Fibroblast of lung (primary cell): ENCODE measurements at places on chromosomes 13 and 19. TPM values are rescaled to one million over a fixed set of nuclear protein-coding genes. Genes with fewer than 3 reads are reported as not detected.

DNA sequence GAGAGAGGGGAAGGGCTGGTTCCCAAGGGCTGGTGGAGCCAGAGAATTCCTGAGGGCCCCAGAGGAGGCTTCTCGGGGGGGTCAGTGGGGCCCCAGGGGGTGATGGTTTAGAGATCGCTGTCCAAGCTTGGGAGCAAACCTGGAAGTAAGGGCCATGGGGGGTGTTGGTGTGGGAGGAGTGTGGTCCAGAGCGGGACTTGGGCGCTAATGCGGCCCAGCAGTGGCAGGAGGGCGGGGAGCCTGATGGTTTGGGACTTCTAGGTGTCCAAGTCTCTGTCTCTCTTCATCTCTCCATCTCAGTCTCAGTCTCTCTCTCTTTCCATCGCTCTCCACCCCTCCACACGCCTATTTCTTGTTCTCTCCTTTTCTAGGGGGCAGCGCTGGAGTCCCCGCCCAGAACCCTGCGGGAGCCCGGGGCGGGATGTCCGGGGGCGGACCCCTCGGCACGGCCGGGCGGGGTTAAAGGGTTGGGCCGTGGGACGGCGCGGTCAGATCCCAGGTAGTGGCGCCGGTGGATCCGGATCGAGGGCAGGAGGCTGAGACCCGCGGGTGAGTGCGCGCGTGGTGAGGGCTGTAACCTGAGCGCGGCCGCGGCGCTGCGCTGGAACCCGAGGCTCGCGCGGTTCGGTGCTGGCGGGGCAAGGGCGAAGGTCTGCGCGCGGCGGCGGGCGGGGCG is at the start of gene CYP4F22:
Gene CYP4F22 (plus strand): TSS at position 491 of the 676 bp plus-strand sequence. CDS start 16,812 bp downstream, outside the sequence.
- no peak within 1 kb of the TSS for H3K4me3 ChIP-seq
- no peak for DNase-seq
- H3K27me3 ChIP-seq: peaks cover 6% of the 10 kb centered on the region
- H3K4me1 ChIP-seq: no peaks in the 10 kb centered on the region
- H3K27ac ChIP-seq: no peak within 1 kb of the TSS

DNA sequence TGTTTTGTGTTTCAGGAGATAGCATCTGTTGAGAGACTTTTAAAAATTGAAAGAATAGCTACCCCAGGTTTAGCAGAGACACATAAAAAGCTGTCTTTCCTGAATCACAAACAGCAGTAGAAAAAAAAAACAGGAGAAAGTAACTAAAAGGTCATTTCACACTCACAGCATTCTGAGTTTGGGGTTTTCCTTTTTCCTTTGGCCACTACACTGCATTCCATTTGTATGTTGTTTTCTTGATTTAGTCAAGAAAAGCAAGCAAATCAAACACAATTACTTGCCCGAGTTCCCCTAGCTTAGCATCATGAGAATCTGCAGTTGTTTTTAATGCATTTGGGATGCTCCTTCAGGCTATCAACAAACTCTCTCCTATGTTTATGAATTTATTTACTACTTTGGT is 161.0 kb downstream of the KCTD12 start:
- no peaks in the 10 kb centered on the region for H3K27me3 ChIP-seq
- peak; percentile 44 for DNase-seq
- H3K4me1 ChIP-seq: peaks cover 5% of the 10 kb centered on the region
- H3K27ac ChIP-seq: no peak overlapping the region
- H3K36me3 ChIP-seq: no peaks in the 10 kb centered on the region
- no peak overlapping the region for H3K4me3 ChIP-seq

DNA sequence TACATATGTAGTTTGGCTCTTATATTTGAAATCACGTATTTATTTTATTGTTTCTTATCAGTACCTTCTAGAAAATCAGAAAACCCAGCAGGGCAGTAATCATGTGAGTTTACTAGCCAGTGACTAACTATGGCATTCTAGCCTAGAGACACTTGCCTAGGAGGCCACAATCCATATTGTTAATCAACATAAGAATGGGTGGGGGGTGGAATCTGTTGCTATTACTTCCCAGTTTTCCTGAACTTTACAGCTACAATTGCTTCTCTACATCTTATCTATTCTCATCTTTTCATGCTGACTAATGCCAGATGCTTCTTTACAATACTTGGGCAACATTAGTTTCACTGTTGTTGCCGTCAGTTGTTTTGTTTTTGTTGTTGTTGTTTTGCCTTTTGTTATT is 18.7 kb upstream of the ATXN8OS start:
- H3K27ac ChIP-seq: no peak overlapping the region
- H3K27me3 ChIP-seq: no peaks in the 10 kb centered on the region
- H3K4me3 ChIP-seq: no peak overlapping the region
- H3K36me3 ChIP-seq: no peaks in the 10 kb centered on the region
- H3K4me1 ChIP-seq: no peaks in the 10 kb centered on the region

- H3K4me3 ChIP-seq: peak overlapping the region; percentile 41
- H3K27me3 ChIP-seq: no peaks in the 10 kb centered on the region
- H3K36me3 ChIP-seq: peaks cover 7% of the 10 kb centered on the region
- peak; percentile 72 for DNase-seq
Measured at GRCh38 chr13:109784590-109785140, 1.7 kb downstream of the IRS2 start.

- no peak overlapping the region for H3K27ac ChIP-seq
- no peaks in the 10 kb centered on the region for H3K27me3 ChIP-seq
- DNase-seq: no peak
- no peaks in the 10 kb centered on the region for H3K4me1 ChIP-seq
Measured at GRCh38 chr13:113448545-113448884, 4.8 kb downstream of the ADPRHL1 start.

DNA sequence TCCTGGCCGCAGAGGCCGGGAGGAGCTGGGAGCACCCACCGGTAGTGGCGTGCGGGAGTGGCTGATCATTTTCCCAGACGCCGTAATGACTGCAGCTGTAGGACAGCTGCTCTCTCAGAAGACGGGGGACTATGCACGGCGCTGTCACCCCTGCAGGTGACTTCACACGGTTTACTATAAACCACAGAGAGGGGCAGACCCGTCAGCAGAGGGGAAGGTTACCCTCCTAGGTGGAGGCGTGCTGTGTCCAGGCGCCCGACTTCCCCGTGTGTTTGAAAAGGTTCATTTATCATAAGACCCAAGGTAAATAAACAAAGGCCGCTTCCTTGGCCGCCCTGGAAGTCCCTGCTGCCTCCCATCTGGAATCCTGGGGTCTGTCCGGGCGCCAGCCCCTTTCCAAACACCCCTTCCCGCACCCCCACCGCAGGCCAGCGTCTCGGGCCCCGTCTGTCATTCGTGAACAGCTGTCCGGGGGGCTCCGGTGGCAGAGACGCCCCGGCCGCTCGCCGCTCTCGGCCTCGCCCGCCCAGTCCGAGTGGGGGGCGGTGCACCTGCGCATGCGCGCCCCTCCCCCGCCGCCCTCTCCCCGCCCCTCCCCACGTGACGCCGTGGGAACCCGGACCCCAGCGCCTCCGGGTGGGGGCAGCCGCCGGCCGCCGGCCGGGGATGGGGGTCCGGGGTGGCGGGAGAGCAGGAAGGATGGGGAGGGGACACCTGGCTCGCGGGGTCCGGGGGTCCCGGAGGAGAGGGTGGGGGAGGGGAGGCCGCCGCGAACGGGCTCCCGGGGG is 915 bp downstream of the SHC2 start:
- H3K4me1 ChIP-seq: no peaks in the 10 kb centered on the region
- peak overlapping the region; percentile 47 for H3K4me3 ChIP-seq
- no peaks in the 10 kb centered on the region for H3K36me3 ChIP-seq
- DNase-seq: peak; percentile 27
- no peak overlapping the region for H3K27ac ChIP-seq

- H3K4me3 ChIP-seq: peak overlapping the region; percentile 86
- peaks cover 2% of the 10 kb centered on the region for H3K36me3 ChIP-seq
- peak overlapping the region; percentile 80 for H3K27ac ChIP-seq
- no peaks in the 10 kb centered on the region for H3K27me3 ChIP-seq
- peak; percentile 87 for DNase-seq
Measured at GRCh38 chr19:43503501-43504425, 783 bp downstream of the PHLDB3 start.

GRCh38 chr19:12034620-12035019 is 859 bp downstream of the ZNF433 start:
- H3K36me3 ChIP-seq: no peaks in the 10 kb centered on the region
- H3K27ac ChIP-seq: peak overlapping the region; percentile 94
- H3K27me3 ChIP-seq: no peaks in the 10 kb centered on the region
- no peak for DNase-seq
- peak overlapping the region; percentile 75 for H3K4me3 ChIP-seq

DNA sequence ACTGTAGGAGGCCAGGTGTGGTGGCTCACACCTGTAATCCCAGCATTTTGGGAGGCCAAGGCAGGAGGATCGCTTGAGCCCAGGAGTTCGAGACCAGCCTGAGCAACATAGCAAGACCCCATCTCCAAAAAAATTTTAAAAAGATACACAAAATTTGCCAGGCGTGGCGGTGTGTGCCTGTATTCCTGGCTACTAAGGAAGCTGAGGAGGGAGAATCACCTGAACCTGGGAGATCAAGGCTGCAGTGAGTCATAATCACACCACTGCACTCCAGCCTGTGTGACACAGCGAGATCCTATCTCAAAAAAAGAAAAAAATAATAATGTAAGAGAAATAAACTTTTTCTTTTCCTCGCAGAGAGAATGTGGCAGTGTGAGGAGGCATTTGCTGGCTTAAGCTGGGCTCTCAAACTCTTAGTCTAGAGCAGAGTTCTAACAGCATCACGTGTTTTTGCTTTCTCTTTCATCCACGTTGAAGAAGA is 21.1 kb downstream of the FAM187B start:
- no peaks in the 10 kb centered on the region for H3K4me1 ChIP-seq
- H3K27ac ChIP-seq: no peak overlapping the region
- no peak for DNase-seq
- no peaks in the 10 kb centered on the region for H3K36me3 ChIP-seq

- peak; percentile 9 for DNase-seq
- no peak overlapping the region for H3K4me3 ChIP-seq
- H3K36me3 ChIP-seq: no peaks in the 10 kb centered on the region
- no peak overlapping the region for H3K27ac ChIP-seq
- H3K4me1 ChIP-seq: no peaks in the 10 kb centered on the region
- H3K27me3 ChIP-seq: no peaks in the 10 kb centered on the region
Measured at GRCh38 chr13:68714292-68714691, 1393.3 kb upstream of the ATXN8OS start.

The ZNF726 gene
- total RNA-seq: 0.51 and 3.5 TPM in 2 replicates

DNA sequence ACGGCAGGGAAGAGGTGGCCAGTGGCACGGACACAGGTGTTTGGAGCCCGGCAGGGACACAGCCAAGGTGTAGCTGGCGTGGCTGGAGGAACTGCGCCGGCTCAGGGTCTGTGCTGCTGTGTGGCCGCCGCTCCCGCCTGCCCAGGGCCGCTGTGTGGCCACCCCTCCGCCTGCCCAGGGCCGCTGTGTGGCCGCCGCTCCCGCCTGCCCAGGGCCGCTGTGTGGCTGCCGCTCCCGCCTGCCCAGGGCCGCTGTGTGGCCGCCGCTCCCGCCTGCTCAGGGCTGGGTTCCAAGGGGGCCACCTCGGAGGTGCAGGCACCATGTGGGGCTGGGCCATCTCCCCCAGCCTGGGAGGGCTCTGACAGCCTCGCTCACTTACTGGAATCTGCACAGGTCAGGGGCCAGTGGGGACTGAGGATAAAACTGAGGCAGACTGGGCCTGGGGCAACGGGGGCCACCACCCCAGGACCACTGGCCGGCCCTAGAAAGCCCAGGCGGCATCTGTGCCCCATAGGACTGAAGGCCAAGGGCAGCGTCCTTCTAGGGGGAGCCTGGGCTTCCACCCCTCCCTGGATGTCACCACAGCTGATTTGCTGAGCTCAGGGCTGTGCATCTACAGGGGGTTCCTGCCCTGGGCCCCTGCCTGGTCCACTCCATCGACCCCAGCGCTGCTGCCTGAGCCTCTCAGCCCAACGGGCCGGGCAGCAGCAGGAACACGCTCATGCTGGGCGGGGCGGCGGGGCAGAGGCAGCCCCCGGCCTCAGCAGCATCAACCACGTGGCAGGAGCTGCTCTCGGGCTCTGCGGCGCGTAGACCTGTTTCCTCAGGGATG is 21.5 kb downstream of the C13orf46 start:
- peaks cover 8% of the 10 kb centered on the region for H3K4me1 ChIP-seq
- peaks cover 10% of the 10 kb centered on the region for H3K36me3 ChIP-seq
- DNase-seq: no peak
- H3K4me3 ChIP-seq: no peak overlapping the region
- no peaks in the 10 kb centered on the region for H3K27me3 ChIP-seq

GRCh38 chr13:110565296-110565695 is 3.8 kb upstream of the RAB20 start:
- no peak overlapping the region for H3K4me3 ChIP-seq
- peaks cover 3% of the 10 kb centered on the region for H3K4me1 ChIP-seq
- DNase-seq: no peak
- peaks cover 2% of the 10 kb centered on the region for H3K27me3 ChIP-seq
- H3K27ac ChIP-seq: no peak overlapping the region

DNA sequence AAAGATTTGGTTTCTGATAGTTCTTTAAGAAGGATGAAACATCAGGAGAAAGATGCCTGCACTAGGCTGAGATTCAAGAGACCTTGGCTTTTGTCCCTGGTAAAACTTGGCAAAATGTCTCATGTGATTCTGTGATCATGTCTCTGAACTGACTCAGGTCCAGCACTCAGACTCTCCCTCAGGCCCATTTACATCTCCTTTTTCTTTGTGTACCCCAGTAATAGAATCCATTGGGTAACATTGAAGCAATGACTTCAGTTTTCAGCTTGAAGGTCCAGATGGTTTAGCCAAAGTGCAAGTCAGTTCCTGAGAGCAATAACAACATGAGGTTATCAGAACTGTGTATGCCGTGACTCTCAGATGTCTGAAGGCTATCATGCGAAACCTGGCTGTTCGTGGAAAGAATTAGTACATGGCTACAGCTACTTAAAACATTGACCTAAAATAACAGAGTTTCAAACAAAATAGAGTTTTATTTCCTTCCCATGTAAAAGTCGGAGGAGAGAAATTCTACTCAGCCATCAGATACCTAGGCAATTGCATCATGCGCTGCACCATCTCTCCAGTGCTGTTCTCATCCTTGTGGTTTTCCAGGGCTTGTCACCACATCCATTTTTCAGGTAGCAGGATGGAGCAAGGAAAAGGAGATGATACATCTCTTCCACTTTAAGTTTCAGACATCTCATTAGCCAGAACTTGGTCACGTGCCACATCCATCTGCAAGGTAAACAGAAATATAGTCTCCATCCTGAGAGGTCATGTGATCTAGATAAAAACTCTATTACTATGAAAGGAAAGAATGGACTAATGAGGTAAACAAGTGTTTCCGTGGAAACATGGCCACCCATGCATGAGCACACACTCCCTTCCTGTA is 117.3 kb downstream of the POSTN start:
- H3K4me1 ChIP-seq: peaks cover 3% of the 10 kb centered on the region
- H3K27ac ChIP-seq: no peak overlapping the region
- H3K4me3 ChIP-seq: no peak overlapping the region
- H3K36me3 ChIP-seq: no peaks in the 10 kb centered on the region

The KL gene
- total RNA-seq: under 0.01 and 0.17 TPM in 2 replicates

GRCh38 chr19:41415154-41415571 is 12.0 kb downstream of the B3GNT8 start:
- H3K36me3 ChIP-seq: peaks cover 5% of the 10 kb centered on the region
- no peak overlapping the region for H3K4me3 ChIP-seq
- no peak overlapping the region for H3K27ac ChIP-seq
- no peaks in the 10 kb centered on the region for H3K27me3 ChIP-seq
- H3K4me1 ChIP-seq: no peaks in the 10 kb centered on the region

GRCh38 chr13:51286135-51287002 is 53.1 kb upstream of the SERPINE3 start:
- peak; percentile 64 for DNase-seq
- no peak overlapping the region for H3K27ac ChIP-seq
- no peaks in the 10 kb centered on the region for H3K27me3 ChIP-seq
- H3K4me1 ChIP-seq: no peaks in the 10 kb centered on the region
- H3K36me3 ChIP-seq: no peaks in the 10 kb centered on the region

The LILRA6 gene
- total RNA-seq: not detected in 2 replicates

The ZNF584 gene
- total RNA-seq: 16.9 and 18.8 TPM in 2 replicates

The NLRP4 gene
- not detected in 2 replicates for total RNA-seq

The CEACAM4 gene
- total RNA-seq: not detected in 2 replicates

The FBN3 gene
- total RNA-seq: under 0.01 TPM in 1 of 2 replicates, not detected in the other
